ENCODE measurements at places on chromosomes 2 and 18.
A peak's percentile ranks its signal among the peaks of the same experiment; 100 is the strongest.

DNA sequence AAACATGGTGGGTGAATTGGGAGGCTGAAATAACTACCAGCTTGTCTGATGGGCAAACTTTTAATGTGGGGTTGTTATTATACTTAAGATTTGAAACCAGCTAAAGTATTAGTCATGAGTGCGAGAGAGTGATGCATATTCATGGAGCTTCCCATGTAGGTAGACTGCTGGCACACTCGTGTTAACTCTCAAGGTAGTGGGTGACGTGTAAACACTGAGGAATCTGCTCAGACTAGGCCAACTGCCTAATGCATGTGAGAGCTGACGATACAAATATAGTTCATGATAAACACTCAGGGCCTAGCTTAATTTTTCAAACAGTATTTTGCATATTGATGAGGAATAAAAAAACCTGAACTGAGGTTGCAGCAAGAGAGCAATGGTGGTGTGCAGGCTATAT is 1165.7 kb upstream of the PIK3C3 start:
- DNase-seq, result no peak

DNA sequence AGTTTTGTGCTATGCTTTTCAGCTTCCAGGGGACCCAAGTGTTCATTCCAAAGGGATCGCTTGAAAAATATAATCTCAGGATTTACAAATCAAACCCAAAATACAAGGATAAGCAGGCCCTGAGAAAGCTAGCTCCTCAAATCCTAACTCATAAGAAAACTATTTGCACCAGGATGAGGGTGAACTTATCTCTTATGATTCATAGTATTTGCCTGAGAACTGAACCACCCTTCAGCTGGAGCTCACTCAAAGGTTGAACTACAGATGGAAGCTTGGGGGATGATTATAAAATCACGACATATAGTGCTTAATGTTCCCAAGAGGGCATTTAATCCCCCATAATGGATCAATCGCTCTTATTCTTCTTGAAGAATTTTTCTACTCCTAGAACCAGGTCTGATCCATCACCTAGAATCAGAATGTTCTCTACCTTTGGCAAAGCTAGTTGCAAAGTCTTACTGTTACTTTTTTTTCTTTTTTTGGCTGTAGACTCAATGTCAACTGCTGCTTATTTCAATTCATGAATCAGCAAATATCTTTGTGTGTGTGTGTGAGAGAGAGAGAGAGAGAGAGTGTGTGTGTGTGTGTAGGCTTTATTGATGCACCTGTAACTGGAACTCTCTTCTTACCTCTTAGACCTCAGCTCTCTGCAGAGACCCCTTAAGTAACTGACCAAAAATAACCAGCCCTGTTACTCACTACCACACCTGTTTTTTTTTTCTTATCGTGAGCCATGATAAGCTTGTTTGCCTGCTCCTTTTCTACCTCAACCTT is 44.8 kb downstream of the ARL4C start:
- DNase-seq, result no peak

GRCh38 chr18:64131314-64131713 is 17.6 kb downstream of the LINC00305 start:
- no peak for DNase-seq

- DNase-seq, result no peak
Observed at GRCh38 chr18:26405190-26405801, 143.1 kb downstream of the KCTD1 start.

GRCh38 chr18:7608781-7609201 is 41.7 kb downstream of the PTPRM start:
- no peak for DNase-seq

DNA sequence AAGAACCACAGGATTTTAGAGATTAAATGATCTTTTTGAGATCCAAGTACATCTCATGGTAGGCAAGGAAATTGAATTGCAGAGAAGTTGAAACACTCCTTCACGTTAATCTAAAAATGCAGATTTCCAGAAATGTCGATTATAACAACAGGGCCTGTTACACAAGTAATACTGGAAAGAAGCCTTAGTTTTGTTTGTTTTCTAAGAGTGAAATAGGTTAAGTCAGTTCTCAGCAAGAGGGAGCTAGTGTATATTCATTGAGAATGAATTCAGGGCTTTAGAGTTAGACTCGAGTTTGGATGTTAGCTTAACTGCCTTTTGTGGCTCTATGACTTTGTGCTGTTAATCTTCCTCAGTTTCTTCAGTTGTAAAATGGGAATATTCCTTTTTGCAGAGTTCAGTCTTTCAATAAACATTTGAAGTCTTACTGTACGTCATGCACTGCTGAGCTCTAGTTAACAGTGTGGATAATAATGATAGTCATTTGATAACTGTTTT is 926 bp downstream of the NDUFV2 start:
- no peak for DNase-seq

DNA sequence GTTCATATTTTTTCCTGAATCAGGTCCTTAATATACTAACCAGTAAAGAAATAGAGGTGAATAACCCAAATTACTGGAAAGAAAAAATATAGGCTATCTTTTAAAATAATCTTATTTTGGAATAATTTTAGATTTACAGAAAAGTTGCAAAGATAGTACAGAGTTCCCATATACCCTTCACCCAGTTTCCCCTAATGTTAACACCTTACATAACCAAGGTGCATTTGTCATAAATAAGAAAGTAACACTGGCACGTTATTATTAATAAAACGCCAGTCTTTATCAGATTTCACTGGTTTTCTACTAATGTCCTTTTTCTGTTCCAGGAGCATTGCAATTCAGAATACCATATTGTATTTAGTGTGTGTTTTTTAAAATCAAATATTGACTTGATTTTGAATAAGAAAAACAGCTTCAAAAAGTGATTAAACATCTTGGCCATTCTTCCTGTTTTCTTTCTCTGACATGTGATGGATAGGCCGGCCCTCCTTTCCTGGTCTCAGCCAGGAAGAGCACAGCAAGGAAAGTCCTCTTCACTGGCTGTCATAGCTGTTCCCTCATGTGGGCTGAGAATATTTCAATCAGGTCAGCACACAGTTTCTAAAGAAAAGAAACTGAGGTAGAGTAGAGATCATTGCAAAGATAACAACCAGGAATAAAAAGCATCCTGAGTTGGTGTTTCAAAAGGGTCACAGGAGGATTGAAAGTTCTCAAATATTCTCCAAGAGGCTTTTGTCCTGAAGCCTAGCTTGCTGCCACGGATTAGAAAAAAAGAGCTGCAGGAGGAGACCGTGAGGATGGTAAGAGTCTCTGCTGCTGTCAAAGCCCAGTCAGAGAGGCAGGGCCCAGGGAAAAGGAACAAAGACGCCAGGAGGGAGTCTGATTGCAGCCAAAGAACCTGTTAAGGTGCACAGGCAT is 79.3 kb upstream of the ARL5A start:
- DNase-seq, result no peak

DNA sequence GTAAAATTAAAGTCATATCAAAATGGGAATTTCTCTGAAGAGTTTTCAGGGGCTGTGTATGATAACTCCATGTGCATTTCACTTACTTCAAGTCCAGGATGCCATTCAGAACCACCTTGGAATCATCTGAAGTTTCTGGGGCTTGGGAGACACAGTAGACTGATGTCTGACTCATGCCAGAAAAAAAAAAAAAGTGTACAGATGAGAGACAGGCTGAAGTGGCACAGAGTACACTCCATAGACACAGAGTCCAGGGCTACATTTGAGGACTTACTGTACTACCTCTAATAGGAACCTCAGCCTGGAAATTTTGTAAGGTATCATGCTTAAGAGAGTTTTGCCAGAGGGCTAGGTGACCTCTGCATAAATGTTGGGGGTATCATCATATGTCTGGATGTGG is 92.0 kb downstream of the SS18 start:
- no peak for DNase-seq

DNA sequence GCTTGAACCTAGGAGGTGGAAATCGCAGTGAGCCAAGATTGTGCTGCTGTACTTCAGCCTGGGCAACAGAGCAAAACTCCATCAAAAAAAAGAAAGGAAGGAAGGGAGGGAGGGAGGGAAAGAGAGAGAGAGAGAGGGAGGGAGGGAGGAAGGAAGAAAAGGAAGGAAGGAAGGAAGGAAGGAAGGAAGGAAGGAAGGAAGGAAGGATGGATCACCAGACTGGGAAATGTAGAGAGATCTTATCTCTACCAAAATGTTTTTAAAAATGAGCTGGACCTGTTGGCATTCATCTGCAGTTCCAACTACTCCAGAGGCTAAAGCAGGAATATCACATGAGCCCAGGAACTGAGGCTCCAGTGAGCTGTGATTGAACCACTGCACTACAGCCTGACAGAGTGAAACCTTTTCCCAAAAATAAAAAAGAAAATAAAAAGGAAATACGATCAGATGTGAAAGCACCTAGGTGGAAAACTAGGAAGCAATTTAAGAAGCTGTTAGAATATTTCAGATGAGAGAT is 239.4 kb downstream of the CDH7 start:
- no peak for DNase-seq

GRCh38 chr2:138689705-138690104 is 90.5 kb downstream of the NXPH2 start:
- no peak for DNase-seq

GRCh38 chr2:20617892-20618467 is 32.9 kb downstream of the HS1BP3 start:
- peak; percentile 98 for DNase-seq

- DNase-seq, result no peak
Observed at GRCh38 chr2:199936554-199936953, 18.7 kb downstream of the TYW5 start.

GRCh38 chr2:225025917-225026571 is 16.2 kb downstream of the DOCK10 start:
- DNase-seq, result no peak

GRCh38 chr2:43424262-43425207 is 171.3 kb downstream of the THADA start:
- DNase-seq, result no peak

DNA sequence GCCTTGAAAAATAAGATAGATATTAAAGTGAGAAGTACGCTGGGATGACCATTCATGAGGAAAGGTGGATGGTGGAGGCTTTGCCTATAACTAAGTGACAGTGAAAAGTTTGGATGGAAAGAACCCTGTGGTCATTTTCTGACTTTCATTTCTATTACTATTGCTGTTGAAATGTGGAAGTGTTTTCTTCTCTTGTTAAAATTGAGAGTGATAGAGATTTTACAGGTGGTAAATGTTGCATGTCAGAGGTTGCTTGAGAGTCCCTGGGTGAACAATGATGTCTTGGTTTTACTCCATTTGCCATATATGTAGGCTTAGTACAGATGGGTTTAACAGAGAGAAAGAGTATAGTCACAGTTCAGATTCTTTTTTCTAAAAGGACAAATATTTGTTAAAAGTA is 18.4 kb downstream of the NCOA1 start:
- DNase-seq, result no peak

DNA sequence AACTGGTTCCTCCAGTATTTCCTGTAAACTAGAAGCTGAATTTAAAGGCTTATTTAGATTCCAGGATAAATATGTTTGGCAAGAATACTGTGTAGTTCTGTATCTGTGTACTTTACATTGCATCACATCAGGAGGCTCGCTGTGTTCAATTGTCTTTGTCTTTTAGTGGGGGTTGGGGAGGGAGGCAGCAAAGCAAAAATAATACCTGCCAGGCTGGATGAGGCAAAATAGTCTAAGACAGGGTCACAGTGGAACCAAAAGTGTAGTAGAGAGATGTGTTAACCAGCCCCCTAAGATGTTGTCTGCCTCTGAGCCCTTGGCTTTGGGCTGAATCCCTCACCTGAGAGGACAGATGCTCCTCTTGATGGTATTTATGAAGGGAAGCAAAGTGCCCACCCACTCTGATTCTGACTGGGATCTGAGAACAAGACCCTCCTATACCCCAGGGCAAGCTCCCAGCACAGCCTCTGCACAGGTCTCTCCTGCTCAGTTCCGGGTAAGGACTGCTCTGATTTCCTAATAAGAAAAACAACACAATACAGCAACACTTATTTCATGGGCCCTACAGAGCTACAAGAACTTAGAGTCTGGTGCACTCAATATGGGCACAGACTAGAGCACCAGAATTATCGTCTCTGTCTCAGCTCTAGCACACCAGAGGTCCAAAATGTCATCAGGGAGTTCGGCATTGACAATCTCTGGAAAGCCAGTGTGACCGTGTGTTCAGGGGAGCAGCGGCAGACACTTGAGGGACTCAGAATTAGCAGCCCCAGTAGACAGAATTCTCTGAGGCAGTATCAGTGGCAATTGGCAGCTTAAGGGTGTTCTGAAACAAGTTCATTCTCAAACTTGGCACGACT is 7.2 kb upstream of the AFTPH start:
- DNase-seq, result no peak

GRCh38 chr2:144553379-144553778 is 33.5 kb upstream of the ZEB2 start:
- DNase-seq, result peak; percentile 82

DNA sequence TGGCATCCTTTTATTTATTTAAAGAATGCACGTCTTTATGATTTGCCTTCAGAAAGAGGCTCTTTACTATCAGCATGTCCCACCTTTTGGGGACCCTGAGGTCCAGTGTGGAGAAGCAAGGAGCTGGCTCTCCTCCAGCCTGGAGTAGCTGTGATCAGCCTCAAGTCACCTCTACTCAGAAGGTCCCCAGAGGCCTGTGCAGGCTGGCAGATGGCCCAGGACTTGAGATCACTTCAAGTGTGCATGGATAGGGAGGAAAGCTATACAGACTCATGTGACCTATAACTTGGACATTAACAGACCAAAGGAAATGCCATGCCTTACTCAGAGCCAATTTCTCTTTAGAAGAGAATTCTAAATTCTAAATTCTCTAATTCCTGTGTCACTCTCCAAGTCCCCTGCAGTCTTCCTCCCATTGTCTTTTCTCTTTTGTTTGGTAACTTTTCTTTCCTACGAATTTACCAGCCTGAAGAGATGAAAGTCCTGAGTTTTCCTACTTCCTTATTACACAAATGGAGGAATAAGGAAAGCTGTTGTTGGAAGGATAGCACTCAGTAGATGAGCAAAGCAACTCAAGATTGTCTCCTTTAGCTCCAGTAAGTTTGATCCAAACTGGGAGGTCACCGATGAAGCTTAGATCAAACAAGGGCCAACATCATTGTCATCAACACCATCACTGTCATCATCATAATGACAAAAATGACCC is 163.9 kb downstream of the GFPT1 start:
- DNase-seq, result no peak

DNA sequence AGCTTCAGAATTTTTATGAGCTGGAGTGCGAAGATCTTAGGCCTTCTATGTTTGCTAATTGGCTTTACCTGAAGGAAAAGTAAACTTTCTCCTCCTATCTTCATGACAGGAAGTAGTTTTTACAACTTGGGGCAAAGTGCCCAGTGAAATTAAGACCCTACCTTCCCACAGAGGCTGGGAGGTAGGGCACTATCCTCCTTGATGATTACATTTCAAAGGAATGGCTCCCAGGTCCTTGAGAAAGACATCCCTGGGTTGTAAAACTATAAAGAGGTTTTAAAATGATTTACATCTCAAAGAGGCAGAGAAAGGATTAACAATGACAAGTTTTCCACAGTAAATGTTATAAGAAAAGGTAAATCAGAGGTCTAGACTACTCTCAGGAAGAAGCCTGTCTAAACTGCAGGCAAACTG is 155.8 kb downstream of the CDH7 start:
- DNase-seq, result no peak

- no peak for DNase-seq
Observed at GRCh38 chr2:168526641-168527040, 70.6 kb downstream of the CERS6 start.

- DNase-seq, result no peak
Observed at GRCh38 chr2:98458207-98458606, 13.5 kb downstream of the INPP4A start.
